ENCODE measurements at places on chromosomes 1 and 21.

GRCh38 chr21:42560517-42561179 lies 47.0 kb downstream of the SLC37A1 start:
- peak; percentile 62 for DNase-seq

GRCh38 chr1:23273450-23274133 lies 56.3 kb upstream of the HTR1D start:
- no peak for DNase-seq

- DNase-seq = no peak
These were observed 13.0 kb upstream of the GORAB start for GRCh38 chr1:170518965-170519364.

DNA sequence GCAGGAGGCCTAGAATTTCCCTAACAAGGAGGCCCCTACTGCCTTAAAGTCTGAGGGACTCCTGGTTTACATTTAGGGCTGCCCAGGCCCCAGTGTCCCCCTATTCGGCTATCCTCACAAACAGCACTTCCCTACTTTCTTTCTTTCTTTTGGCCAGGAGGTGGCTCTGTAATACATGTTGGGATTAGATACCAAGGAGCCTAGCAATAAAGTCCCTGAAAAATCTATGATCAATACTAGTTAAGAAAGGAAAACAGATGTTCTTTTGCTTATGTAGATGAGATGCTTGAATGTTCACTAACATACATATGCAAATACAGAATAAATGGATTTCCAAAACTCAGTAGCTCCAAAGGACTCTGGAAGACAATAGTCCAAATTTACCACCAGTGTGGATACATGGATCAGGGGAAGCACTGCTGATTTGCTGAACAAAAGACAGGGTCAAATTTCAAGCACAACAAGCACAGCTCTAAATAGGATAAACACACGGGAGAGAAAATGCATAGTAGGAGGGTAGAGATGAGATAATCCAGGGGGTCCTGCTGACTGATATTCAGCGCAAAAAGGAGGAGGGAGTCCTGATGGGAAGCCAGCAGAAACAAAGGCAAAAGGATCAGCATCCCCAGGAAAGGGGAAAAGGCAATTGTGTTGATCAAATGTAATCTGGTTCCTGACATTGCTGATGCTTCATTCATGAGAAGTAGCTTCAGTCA lies 240.0 kb downstream of the NUF2 start:
- no peak for DNase-seq

- DNase-seq = no peak
These were observed 38.7 kb upstream of the DESI2 start for GRCh38 chr1:244614113-244614836.

GRCh38 chr1:115911294-115911693 lies 65.0 kb upstream of the SLC22A15 start:
- DNase-seq = no peak

DNA sequence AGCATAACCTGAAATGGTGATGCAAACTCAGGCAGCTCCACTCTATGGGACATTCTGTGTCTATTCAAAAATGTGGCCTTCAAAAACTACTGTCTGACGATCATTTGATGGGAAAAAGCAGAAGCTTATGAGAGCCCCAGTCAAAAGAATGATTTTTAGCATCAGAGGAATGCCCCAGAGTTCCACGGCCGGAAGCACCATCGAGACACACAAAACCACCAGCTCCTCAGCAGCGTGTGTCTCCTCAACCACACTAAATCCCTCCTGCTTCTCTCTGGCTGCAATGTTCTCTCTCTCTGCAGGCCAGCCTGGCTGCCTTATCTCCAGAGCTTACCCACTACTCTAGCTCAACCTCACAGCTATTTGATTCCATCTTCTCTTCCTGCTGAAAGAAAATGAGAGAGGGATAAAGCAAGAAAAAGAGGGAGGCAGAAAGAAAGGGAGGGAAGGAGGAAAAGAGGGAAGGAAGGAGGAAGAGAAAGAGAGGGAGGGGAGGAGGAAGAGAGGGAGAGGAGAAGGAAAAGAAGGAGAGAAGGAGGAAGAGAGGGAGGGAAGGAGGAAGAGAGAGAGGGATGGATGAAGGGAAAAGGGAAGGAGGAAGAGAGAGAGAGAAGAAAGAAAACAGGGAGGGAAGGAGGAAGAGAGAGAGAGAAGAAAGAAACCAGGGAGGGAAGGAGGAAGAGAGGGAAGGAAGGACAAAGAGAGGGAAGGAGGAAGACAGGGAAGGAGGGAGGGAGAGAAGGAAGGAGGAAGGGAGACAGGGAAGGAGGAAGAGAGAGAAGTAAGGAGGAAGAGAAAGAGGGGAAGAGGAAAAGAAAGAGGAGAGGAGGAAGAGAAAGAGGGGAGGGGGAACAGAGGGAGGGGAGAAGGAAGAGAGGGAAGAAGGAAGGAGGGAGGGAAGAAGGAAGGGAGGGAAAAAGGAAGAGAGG lies 33.5 kb upstream of the LAPTM5 start:
- DNase-seq = no peak

DNA sequence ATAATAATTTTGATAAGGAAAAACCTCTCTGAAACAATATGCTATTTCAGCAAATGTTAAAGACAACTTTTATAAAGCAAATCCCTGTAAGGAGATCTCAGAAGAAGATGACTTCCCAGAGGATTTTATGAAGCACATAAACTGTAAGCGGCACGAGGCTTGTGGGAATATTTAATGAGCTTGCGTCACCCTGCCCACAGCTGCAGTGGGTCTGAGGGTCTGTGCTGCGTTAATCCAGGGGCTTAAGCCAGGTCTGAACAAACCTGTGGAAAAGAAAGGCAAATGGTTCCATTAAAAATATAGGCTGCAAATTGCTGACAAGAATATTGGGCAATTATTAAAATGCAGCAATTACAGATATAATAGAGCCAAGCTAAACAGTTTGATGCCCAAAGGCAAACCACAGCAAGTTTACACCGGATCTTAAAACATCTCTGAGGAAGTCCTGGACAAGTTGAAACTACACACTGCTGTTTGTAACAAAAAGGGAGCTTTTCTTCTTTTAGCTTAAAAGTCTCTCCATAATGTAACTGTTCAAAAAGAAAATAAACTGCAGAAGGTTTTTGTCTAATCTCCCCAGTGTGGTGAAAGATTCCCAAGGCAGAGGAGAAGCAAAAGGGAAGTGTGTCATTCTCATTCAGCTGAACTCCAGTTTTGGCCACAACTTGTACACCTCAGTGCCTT lies 21.8 kb downstream of the TGFBR3 start:
- DNase-seq = no peak

GRCh38 chr1:9300573-9300972 lies 7.9 kb downstream of the SPSB1 start:
- DNase-seq = no peak

- DNase-seq = peak; percentile 78
These were observed 46.9 kb upstream of the ADARB1 start for GRCh38 chr21:45027241-45028196.

DNA sequence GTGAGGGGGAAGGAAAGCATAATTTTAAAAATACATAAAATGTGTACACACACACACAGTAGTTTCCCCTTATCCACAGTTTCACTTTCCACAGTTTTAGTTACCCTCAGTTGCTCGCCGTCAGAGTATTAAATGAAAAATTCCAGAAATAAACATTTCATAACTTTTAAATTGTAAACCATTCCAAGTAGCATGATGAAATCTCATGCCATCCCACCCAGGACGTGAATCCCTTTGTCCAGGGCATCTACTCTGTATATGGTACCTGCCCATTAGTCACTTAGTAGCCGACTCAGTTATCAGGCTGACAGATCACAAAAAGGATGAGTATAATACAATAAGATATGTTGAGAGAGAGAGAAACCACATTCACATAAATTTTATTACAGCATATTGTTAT lies 36.2 kb downstream of the EPS15 start:
- DNase-seq = no peak

DNA sequence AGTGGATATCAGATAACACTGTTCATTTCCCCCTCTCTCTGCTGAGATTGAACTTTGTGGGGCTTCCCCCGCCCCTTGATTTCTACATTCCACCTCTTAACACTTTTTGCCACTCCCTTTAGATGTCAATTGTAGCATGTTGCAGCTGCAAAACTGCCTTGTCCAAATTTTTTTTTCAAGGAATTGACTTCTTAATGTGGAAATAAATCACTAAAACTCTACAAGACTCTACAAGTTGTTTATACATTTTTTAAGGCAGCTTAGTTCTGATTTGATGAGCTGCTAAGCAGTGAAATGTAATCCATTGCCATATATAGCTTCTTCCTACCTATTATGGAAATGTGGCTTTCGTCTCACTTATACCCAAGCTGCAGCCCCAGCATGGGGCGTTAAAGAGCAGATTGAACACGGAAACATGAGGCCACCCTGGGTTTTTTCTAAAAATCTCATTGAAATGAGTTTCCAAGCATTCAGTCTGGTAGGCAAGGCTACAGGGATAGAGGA lies 132.2 kb downstream of the SYT2 start:
- no peak for DNase-seq

DNA sequence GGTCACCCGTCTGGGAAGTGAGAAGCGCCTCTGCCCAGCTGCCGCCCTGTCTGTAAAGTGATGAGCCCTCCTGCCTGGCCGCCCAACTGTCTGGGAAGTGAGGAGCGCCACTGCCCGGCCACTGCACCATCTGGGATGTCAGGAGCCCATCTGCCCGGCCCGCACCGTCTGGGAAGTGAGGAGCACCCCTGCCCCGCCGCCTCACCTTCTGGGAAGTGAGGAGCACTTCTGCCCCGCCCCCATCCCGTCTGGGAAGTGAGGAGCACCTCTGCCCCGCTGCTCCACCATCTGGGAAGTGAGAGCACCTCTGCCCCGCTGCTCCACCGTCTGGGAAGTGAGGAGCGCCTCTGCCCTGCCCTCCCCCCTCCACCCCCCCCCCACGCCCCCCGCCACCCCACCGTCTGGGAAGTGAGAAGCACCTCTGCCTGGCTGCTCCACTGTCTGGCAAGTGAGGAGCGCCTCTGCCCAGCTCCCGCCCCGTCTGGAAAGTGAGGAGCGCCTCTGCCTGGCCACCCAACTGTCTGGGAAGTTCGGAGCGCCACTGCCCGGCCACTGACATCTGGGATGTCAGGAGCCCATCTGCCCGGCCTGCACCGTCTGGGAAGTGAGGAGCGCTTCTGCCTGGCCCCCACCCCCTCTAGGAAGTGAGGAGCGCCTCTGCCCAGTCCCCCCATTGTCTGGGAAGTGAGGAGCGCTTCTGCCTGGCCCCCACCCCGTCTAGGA lies 4.5 kb upstream of the ZZZ3 start:
- no peak for DNase-seq

GRCh38 chr1:155645648-155646047 lies 35.6 kb downstream of the MSTO1 start:
- no peak for DNase-seq

DNA sequence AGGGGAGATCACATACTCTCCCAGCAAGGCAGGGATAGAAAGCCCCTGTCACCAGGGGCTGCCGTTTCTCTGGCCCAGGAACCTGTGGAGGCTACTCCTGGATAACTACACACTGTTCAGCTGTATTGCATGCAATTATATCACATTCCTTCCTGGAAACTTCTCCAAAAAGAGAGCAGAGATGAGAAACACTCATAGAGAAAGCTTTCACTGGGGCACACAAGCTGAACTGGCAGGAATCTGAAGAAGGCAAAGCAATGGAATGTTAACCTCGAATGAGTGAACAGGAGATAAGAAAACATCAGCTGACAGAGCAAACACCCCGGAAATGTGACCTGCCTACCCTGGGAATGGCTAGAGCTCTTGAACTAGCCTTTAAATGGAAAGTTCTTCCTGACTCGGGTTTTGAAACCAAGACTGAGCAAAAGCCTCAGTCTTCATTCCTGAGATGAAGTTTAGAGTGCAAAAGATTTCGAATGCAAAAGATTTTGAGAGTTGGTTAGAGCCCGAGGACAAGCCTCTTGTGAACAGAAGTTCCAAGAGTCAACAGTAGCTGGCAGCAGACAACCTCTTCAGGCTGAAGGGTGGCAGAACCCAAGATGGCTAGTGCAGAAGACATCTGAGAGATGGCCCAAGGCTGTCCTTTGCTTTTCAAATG lies 32.3 kb downstream of the CCN1 start:
- DNase-seq = no peak

DNA sequence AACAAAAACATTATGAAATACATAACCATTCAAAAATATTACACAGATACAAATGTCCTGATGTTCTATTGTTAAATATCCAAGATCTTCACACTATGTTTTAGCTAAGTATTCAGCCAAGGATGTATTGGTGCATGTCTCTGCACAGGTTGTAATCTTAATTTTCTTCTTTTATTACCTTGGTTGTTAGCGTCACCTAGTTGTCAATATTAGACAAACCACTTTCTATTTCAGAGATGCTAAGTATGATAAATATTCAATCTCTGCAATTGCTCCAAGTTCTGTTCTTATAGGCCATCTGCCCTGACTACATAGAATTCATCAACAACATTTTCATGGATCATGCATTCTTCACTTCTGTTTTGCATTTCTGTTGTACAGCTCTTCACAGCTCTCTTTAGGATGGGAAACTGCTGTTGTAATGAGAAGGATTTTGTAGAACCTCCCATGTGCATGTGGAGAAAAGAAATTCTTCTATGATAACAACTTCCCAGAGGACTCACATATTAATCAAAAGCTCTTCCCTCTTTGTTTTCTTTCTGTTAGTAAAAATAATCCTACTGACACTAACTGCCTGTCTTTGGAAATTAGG lies 380.1 kb downstream of the NUF2 start:
- DNase-seq = no peak

- DNase-seq = no peak
These were observed 113.9 kb downstream of the CLIC6 start for GRCh38 chr21:34782506-34783360.

DNA sequence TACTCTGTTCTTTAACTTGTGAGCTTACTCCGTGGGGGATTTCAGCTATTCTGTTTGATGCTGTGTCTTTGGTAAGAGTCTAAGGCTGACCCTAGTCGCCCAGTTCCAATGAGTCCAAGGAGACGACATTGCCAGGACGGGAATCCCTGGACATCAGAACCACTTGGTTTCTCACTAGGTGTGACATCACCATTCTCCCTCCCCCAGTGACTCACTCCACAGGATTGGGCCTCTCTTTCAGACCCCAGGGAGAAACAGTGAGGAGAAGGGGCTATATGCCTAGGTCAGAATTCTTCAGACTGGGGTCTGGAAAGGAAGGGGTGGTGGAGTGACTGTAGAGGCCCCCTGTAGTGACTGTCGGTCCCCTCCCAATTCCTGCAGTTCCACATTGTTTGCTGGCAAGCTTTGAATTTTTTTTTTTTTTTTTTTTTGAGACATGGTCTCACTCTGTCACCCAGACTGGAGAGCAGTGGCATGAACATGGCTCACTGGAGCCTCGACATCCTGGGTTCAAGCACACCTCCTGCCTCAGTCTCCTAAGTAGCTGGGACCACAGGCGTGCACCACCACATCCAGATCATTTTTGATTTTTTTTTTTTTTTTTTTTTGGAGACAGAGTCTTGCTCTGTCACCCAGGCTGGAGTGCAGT lies 21.3 kb downstream of the ALPL start:
- no peak for DNase-seq

- peak; percentile 85 for DNase-seq
These were observed 6.9 kb upstream of the S100A2 start for GRCh38 chr1:153572569-153573015.

DNA sequence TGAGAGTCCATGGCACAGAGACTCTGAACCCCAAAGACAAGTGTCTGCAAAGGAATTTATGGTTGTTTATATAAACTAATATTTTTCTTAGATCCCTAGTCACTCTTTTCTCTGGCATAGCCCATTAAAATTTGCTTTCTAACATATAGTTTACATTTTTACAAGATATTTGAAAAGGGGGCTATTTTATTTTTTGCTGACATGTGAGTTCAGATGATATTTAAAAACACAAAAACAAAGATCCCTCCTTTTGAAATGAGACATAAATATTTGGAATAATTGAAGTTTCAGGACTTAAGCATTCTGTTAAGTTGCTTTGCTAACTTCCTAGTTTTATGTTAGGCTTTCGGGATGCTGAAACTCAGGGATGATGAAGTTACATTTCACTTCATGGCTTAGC lies 86.1 kb downstream of the CDC14A start:
- DNase-seq = no peak
